ENCODE measurements at places on chromosomes 2 and 18. TPM values are rescaled to one million over a fixed set of nuclear protein-coding genes. Genes with fewer than 3 reads are reported as not detected.

The TWIST2 gene
- not detected for total RNA-seq

The B3GNT7 gene
- 10.1 TPM for total RNA-seq

The RIT2 gene
- total RNA-seq = not detected

The ATP6V1B1 gene
- not detected for total RNA-seq

The SRD5A2 gene
- total RNA-seq = not detected

The LRP2 gene
- total RNA-seq = 0.15 TPM

The C1GALT1C1L gene
- not detected for total RNA-seq

The KCNK3 gene
- 0.13 TPM for total RNA-seq

All from GM12878 (cell line).